ENCODE measurements at places on chromosomes 4 and X. TPM values are rescaled to one million over a fixed set of nuclear protein-coding genes. Genes with fewer than 3 reads are reported as not detected.

The NDNF gene
- 4.1 TPM for total RNA-seq

The RADX gene
- 9.4 TPM for total RNA-seq

The RHOH gene
- 0.41 TPM for total RNA-seq

The HPSE gene
- 0.82 TPM for total RNA-seq

The ZDHHC15 gene
- total RNA-seq, result 14.3 TPM

The USP26 gene
- not detected for total RNA-seq

The TTC29 gene
- total RNA-seq, result not detected

The MBTPS2 gene
- total RNA-seq, result 9.0 TPM

The SOWAHD gene
- total RNA-seq, result 0.82 TPM

The FRMPD4 gene
- total RNA-seq, result 26.5 TPM

The TMEM150C gene
- 74.2 TPM for total RNA-seq

The MAN2B2 gene
- 7.3 TPM for total RNA-seq

The FAT1 gene
- total RNA-seq, result 26.9 TPM

The DSPP gene
- total RNA-seq, result 0.41 TPM

The TBC1D9 gene
- 68.1 TPM for total RNA-seq

The FOXR2 gene
- under 0.01 TPM for total RNA-seq

The GUCY1B1 gene
- 66.9 TPM for total RNA-seq

The MAGEA11 gene
- not detected for total RNA-seq

The TLR1 gene
- 2.0 TPM for total RNA-seq

The SYTL5 gene
- total RNA-seq, result 4.9 TPM

The JADE3 gene
- total RNA-seq, result 10.2 TPM

The GALNTL6 gene
- 23.6 TPM for total RNA-seq

The MAGEE2 gene
- total RNA-seq, result 4.9 TPM

The TMEM255A gene
- 1.6 TPM for total RNA-seq

The GAB3 gene
- total RNA-seq, result 0.82 TPM

The TIMM8A gene
- total RNA-seq, result 4.9 TPM

The MAML3 gene
- 7.7 TPM for total RNA-seq

The STPG2 gene
- 7.3 TPM for total RNA-seq

The VCX3B gene
- not detected for total RNA-seq

The NDST4 gene
- total RNA-seq, result 6.1 TPM

The GAGE13 gene
- total RNA-seq, result not detected

The UCHL1 gene
- total RNA-seq, result 1,154 TPM

The F11 gene
- not detected for total RNA-seq

The BEND4 gene
- 5.7 TPM for total RNA-seq

The CXorf66 gene
- not detected for total RNA-seq

The MID2 gene
- 12.6 TPM for total RNA-seq

The ARMCX1 gene
- total RNA-seq, result 120 TPM

The CT45A2 gene
- not detected for total RNA-seq

The MAP3K15 gene
- total RNA-seq, result 0.82 TPM

The RAB33A gene
- total RNA-seq, result 42.4 TPM

The SPANXN4 gene
- total RNA-seq, result not detected

The AR gene
- 0.41 TPM for total RNA-seq

The SHROOM4 gene
- total RNA-seq, result 1.6 TPM

The NPNT gene
- total RNA-seq, result 60.3 TPM

The RBM46 gene
- not detected for total RNA-seq

The ERVMER34-1 gene
- 0.41 TPM for total RNA-seq

The PRR32 gene
- total RNA-seq, result not detected

The EFHC2 gene
- total RNA-seq, result 2.0 TPM

The FABP2 gene
- not detected for total RNA-seq

The GLOD5 gene
- total RNA-seq, result not detected

The EVC gene
- 2.4 TPM for total RNA-seq

The NUDT9 gene
- 20.8 TPM for total RNA-seq

The BLTP1 gene
- 133 TPM for total RNA-seq

The UGT2B17 gene
- total RNA-seq, result not detected
